ENCODE measurements at places on chromosomes 4 and X.
A peak's percentile ranks its signal among the peaks of the same experiment; 100 is the strongest.

DNA sequence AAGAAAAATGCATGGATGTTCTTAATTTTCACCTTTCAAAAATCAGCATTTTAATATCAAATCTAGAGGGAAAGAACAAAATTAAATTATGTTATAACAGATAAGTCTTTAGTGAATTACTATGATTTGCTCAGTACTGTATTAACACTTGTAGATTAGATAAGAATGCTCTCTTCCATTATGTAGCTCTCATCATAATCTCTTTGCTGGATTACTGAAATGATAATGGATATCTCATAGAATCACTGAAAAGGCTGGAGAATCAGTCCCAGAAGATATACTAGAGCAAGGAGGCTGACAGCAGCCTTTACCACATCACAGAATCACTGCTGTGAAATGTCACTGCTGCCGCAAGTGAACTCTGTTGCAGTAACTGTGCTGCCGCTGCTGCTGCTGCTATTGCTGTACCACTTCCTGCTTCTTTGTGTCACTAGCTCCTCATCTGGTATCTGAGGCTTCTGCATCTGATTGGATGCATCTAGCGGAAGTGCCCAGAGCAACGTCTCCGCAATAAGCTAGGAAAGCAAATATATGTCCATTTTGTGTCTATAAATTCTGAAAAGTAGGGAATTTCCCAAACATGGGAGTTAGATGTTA is 738.2 kb downstream of the ADGRL3 start:
- DNase-seq = no peak

GRCh38 chr4:67809502-67809901 is 55.3 kb upstream of the GNRHR start:
- DNase-seq = no peak

- DNase-seq = no peak
These were observed 1012.1 kb downstream of the RAB28 start for GRCh38 chr4:12472087-12472486.

GRCh38 chr4:159252491-159252890 is 149.6 kb downstream of the RAPGEF2 start:
- no peak for DNase-seq

GRCh38 chr4:69787879-69788278 is 27.5 kb upstream of the SULT1B1 start:
- DNase-seq = no peak

GRCh38 chr4:48804584-48805301 is 24.7 kb upstream of the FRYL start:
- DNase-seq = no peak

DNA sequence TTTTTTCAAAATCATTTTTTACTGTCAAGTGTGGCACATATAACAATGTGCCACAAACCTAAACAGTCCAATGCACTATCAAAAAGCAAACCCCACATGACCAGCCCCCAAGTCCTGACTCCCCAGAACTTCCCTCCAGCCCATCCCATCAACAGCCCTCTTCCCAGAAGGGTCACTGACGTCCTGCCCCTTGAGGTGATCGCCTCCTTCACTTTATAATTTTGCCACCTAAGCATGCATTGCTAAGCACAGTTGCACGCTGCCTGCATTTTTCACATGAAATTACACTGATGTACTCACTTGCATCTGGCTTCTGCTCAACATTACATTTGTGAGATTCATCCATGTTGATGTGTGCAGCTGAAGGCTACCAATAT is 42.5 kb downstream of the HTRA3 start:
- DNase-seq = no peak

GRCh38 chrX:104668550-104668949 is 102.6 kb downstream of the IL1RAPL2 start:
- peak; percentile 23 for DNase-seq

- DNase-seq = peak; percentile 8
These were observed 49.4 kb upstream of the PRR32 start for GRCh38 chrX:126770179-126770578.

DNA sequence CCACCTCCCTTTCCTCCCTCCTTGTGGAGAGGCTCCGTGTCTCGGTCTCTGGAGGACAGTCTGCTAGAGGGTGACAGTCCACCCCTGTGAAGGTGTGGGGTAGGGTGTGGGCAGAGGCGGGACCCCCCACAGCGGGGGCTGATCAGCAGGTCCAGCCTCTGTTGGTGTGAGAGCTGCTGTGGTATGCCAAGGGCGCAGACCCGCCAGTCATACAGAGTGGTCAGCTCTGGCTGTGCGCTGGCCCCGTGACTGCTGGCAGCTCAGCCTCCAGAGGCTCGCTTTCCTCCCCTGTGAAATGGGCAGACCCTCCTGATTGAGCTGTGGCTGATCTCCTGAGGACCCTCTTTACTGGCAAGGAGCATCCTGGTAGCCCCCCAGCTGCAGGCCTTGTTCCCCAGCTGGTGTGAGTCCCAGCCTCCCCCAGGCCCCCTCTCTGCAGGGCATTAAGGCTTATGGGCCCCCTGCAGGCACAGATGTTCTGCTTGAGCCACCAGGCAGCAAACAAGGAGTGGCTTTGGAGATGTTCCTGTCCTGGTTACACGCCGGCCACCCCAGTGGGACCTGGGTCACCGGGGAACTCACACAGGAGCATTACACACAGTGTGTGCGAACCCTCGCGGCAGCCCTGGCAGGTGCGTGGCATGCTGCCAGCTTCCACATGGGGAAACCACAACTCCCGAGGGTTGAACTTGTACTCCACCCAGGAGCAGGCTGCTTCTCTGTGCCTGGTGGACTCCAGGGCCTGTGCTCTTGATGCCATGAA is 76.8 kb downstream of the PPP2R2C start:
- DNase-seq = no peak

DNA sequence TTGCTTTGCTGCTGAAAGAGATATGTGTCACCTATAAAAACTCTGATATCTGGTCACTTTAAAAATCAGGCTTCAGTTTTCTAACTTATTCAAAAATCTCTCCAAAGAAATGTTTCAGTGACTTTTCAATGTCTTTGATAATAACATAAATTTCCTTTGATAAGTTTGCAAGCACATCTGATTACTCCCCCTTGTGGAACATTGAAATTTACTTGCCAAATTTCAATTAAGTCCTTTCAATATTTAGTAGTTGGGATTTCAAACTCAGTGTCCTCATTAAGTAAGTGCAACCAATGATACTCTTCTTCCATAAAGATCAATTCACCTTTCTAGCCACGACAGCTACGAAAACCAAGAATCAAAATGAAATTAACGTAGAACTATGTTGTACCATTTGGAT is 151.3 kb upstream of the FAM47C start:
- DNase-seq = no peak

DNA sequence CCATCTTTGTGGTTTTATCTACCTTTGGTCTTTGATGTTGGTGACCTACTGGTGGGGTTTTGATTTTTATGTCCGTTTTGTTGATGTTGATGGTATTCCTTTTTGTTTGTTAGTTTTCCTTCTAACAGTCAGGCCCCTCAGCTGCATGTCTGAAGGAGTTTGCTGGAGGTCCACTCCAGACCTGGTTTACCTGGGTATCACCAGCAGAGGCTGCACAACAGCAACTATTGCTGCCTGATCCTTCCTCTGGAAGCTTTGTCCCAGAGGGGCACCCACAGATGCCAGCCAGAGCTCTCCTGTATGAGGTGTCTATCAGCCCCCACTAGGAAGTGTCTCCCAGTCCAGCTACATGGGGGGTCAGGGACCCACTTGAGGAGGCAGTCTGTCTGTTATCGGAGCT is 199.3 kb upstream of the WDFY3 start:
- DNase-seq = no peak

All from Caki2 (cell line).